ENCODE measurements at places on chromosomes 2 and 18.

DNA sequence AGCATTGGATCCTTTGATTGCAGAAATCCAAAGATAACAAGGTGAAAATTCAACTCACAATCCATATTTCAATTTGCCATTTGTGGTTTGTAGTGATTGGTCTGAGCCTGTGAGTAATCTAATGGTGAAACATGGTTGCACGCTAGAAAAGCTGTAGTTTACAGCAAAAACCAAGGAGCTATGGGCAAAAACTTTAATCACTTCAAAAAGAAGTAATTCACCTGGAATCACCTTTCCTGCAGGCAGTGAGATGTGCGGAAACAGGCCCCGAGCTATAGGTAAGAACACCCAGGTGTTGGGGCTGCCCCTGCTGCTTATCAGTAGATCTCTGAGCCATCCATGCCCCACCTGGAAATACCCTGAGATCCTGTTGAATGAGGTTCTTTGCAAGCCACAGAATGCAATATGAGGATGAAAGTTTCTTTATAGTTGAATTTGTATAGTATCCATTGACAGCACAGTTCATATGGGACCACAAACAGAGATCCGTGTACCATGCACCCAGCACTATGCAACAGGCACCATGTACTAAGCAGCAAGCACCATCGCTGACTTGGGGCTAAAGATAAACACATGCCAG, 208.2 kb downstream of the SPP2 start:
- no peak for DNase-seq

DNA sequence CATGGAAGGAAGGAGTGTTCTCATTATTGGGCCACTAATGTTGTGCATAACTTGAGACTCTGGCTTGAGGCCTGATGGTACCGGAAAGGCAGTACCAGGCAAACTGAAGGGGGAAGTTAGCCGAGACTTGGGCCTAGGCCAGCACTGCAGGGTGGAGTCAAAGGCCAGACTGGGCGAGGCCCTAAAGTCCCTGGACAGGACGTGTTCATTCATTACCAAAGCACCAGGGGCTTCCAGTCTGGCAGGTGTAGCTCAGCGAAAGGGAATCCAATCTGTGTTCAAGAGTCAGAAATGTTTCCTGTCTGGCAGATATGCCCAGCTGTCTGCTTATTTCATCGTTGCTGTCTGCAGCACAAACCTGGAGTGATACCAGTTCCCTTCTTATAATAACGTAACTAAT, 4.7 kb upstream of the ITSN2 start:
- no peak for DNase-seq

GRCh38 chr2:180006781-180007579, at the start of gene CWC22:
TSS of gene CWC22 (minus strand) at chr2:180007297. CDS start at chr2:179993341, 13,956 bp downstream.
- peak; percentile 90 for DNase-seq

DNA sequence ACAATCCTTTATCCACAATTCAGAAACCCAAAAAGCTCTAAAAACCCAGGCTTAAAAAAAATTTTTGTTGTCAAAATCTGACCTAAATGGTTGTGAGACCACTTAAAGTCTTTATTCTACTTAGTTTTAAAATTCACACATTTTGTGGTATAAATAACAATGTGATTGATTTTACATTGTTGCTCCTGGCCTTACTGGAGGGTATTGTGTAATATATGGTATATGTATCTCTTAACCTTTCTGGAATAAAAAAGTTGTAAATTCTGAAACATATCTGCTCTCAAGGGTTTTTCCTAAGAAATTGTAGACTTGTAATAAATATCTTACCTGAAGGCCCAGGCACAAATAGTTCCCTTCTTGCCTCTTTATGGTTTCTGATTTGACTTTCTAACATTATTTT, 73.3 kb upstream of the PNPT1 start:
- DNase-seq = no peak

DNA sequence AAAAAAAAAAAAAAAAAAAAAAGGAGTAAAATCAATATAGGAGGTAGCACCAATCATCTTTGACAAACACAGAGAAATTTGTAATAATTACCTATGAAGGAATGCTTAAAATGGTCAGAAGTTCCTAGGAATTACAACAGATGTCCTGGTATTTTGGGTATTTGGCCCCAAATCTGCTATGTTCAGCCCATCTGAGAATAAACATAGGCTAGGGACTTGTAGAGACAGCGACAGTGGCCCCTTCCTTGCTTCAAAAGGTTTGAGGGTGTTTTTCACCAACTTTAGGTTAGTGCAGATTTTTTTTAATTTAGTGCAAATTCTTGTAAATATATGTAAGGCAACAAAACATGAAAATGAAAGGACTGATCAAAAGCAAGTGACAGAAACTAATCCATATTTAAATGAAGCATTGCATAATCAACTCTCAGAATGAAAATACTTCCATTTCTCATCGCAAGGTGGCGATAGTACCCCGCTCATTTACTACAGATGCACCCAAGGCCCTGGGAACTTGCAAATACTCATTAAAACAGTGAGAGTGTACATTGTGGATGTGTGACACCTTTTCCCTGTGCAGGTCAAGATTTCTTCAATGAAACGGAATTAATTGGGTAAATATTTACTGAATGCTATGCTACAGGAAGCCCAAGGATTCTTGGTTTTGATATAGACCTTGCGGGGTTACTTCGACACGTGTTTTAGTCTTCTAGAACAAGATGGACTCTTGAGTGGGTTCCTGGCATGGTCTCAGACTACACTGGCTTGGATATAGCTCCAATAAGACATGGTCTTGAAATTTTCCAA, 44.6 kb downstream of the FAM124B start:
- DNase-seq = peak; percentile 39

DNA sequence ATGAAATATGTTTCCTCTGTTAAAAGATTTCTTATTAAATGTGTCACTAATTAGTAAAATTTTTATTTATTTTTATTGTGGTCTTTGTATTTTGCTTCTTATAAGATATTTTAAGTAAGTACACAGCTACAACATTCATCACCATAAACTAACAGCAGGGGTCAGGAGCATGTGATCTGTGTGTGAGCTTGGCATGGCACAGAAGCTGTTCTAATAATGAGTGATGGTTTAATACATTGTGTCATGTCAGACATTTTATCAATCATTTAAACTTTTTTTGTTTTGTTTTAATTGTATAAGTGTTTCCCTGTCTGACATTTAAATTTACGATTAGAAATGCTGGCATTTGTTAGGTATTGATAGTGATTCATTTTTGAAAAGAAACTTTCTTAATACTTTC, 585.4 kb downstream of the DSC3 start:
- no peak for DNase-seq

GRCh38 chr2:98477036-98477435, 32.4 kb downstream of the INPP4A start:
- DNase-seq = no peak

DNA sequence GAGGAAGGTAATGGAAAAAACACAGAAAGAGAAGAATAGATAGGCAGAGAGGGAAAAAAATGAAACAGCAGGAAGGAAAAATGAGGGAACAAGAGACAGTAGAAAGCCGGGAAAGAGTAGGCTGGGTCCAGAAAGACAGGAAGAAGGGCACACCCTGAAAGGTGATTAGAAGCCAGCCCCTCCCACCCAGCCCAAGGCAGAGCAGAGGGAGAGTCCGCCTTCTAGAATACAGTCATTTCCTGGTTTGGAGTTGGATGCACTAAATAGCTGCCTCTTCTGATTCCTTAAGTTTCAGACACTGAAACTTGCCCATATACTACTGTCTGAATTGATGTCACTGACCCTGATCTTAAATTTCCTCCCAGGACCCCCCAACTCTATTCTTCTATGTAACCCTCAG, 17.9 kb upstream of the DSG3 start:
- DNase-seq = no peak

DNA sequence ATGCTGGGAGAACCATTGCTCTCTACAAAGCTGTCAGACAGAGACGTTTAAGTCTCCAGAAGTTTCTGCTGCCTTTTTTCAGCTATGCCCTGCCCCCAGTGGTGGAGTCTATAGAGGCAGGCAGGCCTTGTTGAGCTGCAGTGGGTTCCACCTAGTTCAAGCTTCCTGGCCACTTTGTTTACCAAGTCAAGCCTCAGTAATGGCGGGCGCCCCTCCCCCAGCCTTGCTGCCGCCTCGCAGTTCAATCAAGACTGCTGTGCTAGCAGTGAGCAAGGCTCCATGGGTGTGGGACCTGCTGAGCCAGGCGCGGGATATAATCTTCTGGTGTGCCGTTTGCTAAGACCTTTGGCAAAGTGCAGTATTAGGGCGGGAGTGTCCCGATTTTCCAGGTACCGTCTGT, 52.7 kb upstream of the SCYGR2 start:
- no peak for DNase-seq

GRCh38 chr18:11005528-11005927, 143.8 kb downstream of the PIEZO2 start:
- DNase-seq = no peak

- no peak for DNase-seq
These were observed 42.0 kb downstream of the TTR start for GRCh38 chr18:31633392-31634330.

DNA sequence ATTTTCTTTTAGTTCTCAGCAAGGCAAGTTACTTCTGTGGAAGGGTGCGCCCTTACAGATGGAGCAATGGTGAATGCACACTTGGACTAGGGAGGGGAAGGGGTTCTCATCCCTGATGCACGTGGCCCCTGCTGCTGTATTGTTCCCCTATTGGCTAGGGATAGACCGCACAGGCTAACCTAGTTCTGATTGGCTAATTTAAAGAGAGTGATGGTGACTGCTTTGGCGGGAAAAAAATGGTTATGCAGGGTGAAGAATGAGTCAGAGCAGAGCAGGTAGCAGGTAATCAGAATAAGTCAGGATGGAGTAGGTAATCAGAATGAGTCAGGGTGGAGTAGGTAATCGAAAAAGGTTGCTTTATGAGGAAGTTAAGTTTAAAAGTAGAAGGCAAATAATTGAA, 171.5 kb downstream of the MTCL1 start:
- DNase-seq = no peak

DNA sequence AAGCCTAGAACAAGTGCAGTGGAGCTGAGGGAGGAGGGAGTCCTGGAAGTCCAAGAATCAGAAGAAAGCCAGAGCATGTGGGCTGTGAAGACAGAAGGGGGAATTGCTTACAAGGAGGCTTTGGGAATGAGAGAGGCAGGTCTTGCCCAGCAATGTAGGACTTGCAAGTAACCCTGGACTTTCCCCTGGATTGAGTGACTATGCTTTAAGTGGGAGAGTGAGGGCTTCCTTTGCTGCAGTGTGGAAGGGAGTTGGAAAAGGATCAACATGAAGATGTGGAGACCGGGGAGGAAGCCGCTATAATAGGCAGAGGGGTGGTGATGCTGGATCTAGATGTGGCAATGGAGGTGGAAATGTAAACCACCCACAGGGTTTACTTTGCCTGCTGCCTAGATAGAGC, 13.8 kb upstream of the SCYGR1 start:
- DNase-seq = no peak

- no peak for DNase-seq
These were observed 229.1 kb downstream of the PHLPP1 start for GRCh38 chr18:62944454-62944853.

- no peak for DNase-seq
These were observed 36.6 kb downstream of the CYP26B1 start for GRCh38 chr2:72111061-72111460.

- DNase-seq = no peak
These were observed 37.6 kb upstream of the TAF1B start for GRCh38 chr2:9805435-9806297.

DNA sequence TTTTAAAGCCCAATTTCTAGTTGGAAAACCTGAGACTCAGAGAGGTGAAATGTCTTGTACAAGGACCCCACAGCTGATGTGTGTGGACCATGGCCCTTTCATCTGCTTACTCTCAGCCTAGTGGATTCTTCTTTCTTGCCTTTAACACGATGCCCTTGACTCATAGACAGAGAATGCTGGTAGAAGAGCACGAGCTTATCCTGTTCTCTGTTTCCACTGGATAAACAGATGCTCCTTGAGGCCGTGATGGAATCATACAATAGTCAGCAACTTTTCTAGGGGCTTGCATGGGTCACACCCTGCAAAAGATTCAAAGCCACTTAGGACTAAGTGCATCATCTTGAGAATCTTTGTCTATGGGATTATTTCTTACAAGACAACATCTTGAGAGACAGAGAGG, 50.9 kb downstream of the MYCN start:
- no peak for DNase-seq

- no peak for DNase-seq
These were observed 219.6 kb downstream of the RND3 start for GRCh38 chr2:150267651-150268415.

DNA sequence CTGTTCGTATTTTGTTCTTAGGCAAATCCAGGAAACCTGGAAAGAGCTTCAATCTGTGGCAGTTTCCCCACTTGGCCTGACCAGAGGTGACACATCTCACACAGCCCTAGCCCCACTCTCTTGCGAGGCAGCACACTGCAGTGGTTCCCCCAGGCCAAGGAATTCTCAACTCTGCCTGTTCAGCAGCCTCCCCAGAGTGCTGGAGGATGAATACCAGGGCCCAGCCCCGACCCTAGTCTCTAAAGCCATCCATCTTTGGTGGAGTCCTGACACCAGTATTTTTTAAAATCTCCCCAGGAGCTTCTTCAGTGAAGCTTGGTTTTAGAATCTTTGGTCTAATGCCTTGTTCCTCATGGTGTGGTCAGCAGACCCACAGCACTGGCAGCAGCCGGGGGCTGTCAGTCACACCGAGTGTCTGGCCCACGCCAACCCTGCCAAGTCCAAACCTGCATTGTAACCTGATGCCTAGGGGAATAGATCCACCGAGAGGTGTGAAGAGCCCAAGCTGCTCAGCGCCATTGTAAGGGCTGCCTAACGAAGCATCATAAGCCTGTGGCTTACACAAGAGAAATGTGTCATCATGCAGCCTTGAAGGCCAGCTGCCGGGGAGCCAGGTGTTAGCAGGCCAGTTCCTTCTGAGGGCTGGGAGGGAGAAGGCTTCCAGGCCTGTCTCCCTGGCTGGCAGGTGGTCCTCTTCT, 428.7 kb upstream of the ID2 start:
- DNase-seq = peak; percentile 57

DNA sequence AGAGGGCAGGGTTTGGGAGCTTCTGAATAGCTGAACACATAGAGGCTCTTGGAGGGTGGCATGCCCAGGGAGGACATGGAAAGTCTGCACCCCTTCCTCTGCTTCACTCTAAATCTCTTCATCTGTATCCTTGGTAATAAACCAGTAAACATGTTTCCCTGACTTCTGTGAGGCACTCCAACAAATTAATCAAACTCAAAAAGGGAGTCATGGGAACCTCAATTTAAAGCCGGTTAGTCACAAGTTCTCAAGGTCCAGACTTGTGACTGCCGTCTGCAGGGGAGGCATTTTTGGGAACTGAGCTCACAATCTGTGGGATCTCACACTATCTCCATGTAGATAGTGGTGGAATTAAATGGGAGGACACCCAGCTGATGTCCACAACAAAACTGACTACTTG, 33.1 kb upstream of the STON1 start:
- DNase-seq = no peak

DNA sequence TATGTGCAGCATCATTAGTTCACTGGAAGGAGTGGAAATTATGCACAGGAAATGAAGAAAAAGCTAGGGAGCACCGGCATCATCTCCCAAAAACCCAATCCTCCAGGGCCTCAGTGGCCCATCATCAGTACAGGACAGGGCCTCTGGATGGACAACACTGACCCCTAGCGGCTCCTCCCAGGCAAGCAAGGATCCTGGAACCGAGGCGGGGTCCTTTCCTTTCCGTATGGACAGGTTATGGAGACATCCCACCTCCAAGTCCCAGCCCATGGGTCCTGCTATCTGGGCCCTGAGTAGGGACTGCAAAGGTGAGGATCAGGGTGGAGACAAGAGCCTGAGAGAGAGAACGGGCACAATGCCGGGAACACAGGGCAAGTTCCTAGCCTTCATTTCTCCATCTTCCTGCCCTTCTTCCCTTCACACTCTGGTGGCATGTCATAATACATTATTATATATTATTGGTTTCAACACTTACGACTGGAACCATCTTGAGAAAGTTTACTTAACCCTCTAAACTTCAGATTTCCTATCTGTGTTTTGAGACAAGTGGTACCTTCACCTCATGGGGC, 68.2 kb downstream of the ZNF516 start:
- no peak for DNase-seq

Measured in NCI-H1436 (cell line).